ENCODE measurements at places on chromosomes 1 and 21. TPM values are rescaled to one million over a fixed set of nuclear protein-coding genes. Genes with fewer than 3 reads are reported as not detected.
A peak's percentile ranks its signal among the peaks of the same experiment; 100 is the strongest.

The GJC2 gene
- 7.1 TPM for total RNA-seq

The ADAM30 gene
- total RNA-seq = not detected

The LMOD1 gene
- total RNA-seq = 1,321 TPM

The GLMN gene
- total RNA-seq = 8.4 TPM

The FHL3 gene
- 38.3 TPM for total RNA-seq

The CSMD2 gene
- 0.42 TPM for total RNA-seq

The SARS1 gene
- total RNA-seq = 147 TPM

The ESRRG gene
- total RNA-seq = 5.4 TPM

The HSPA6 gene
- total RNA-seq = 6.5 TPM

The RAP1A gene
- 235 TPM for total RNA-seq

The MCL1 gene
- total RNA-seq = 220 TPM

GRCh38 chr1:154902938-154903566 is 33.0 kb upstream of the KCNN3 start:
- DNase-seq = no peak

DNA sequence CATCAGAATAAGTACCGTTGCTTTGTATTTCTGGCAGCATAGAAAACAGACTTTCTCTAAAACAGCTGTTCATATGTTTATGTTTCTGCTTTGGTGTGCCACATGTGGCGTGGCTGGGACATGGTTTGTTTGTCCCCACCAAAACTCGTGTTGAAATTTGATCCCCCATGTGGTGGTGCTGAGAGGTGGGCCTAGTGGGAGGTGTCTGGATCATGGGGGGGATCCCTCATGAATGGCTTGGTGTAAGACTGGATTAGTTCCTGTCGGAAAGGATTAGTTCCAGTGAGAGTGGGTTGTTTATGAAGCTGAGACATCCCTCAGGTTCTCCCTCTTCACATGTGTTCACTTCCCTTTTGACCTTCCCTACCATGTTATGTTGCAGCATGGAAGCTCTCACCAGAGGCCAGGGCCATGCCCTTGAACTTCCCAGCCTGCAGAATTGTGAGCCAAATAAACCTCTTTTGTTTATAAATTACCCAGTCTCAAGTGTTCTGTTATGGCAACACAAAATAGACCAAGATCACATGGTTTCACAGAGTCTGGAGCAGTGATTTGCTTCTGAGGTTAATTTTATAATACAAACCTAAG is 17.9 kb upstream of the H3-3A start:
- DNase-seq = no peak

GRCh38 chr1:168121401-168122011 is 15.2 kb downstream of the GPR161 start:
- DNase-seq = no peak

DNA sequence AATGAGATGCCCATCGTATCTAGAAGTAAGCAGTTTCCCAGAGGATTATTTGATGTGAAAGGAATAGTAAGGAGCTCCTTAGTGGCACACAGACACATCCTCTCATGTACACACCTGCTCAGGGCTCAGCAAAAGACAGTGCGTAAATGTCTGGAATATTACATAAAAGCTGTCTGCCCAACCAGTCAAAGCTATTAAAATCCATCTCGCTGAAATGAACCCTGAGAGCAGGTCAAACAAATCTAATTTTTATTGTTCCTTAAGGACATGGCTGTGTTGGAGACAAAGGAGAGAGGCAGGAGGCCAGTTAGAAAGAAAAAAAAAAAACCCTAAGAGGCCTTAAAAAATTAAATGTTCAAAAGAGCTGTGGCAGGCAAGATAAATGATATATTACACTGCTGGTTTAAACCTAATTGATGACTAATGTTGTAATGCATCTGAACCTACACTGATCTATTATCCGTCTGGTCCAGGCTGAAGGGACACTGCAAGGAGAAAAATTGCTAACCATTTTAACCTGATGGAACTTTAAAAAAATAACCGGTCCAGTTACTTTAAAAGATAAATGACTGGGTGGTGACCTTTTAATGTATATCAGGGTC is 58.5 kb upstream of the FGGY start:
- no peak for DNase-seq

GRCh38 chr21:20943561-20943997 is 54.6 kb upstream of the NCAM2 start:
- DNase-seq = no peak

DNA sequence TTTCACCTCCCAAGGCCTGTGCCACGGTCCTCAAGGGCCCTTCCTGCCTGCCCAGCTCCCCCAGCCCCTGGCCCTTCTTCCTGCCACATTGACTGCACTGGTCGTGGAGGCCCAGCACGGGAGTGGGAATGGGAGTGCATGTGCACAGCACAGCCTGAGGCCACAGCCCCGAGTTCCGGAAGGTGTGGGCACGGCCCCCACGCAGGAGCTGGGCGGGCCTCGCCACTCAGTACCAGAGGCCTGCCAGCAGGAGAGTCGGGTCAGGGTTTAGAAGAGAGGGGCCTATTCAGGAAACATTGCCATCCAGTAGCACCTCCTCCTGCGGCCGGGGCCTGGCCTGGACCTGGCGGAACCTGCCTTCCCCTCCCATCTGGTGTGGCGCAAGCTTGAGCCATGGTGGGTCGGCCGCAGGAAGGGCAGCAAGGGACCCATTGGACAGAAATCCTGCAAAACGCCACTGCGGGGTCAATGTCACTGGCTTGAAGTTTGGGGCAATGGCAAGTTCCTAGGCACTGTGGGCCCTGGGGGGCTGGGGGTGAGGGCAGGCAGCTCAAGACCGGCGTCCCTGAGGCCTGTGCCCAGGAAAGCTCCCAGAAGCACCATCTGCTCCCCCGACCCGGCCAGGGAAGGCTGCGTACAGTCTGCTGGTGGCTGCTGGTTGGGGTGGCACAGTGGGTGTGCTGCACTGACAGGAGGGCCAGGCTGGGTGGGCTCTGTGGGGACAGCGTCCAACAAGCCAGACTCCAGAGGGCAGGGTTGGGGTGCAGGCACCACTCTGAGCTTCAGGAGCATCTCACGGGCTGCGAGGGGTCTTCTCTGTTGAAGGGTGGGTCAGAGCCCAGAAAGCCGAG is 1.8 kb upstream of the TMEM52 start:
- DNase-seq = no peak

DNA sequence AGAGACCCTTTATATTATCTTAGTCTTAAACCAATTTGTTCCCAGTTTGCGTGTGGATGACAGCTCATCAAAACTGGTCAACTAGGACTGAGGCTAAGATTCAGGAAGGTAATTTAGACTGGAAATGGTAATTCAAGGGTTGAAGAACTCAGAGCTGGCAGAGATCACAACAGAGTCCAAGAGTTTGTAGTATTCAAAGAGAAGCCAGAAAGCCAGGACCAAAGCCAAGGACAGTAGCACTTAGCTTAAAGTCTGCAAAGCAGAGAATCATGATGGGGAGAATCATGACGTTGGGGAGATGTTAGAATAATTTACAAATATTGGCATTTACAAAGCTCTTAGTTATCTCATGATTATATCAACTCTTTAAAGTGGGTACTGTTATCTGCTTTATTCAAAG is 32.6 kb downstream of the RNF11 start:
- DNase-seq = peak; percentile 37

- no peak for DNase-seq
Observed at GRCh38 chr1:204081791-204082513, 9.0 kb downstream of the SOX13 start.

- no peak for DNase-seq
Observed at GRCh38 chr1:31413405-31414001, 490 bp downstream of the SERINC2 start.

- no peak for DNase-seq
Observed at GRCh38 chr1:1875932-1876331, 15.0 kb downstream of the GNB1 start.

DNA sequence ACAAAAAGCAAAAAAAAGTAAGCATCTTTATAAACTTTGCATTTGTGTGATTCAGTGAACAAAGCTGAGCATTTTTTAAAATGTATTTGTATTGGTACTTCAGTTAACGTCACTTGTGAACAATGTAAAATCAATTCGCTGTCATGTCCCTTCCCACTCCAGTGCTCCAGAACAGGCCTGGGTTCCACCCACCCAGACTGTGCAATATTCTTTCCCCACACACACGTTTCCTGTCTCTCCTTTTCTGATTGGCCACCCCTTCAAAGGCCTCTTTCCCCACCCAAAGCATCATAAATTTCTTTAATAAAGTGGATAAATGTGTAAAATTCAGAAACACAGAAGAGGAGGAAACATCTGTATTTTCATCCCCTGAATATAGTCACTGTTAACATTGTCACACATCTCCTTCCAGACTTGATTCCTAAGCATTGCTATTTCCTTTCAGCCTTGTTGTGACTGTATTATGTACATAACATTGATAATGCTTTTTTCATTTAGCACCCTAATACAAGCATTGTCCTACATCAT is 12.0 kb downstream of the CLEC20A start:
- no peak for DNase-seq

- DNase-seq = no peak
Observed at GRCh38 chr1:114040273-114041015, 61.2 kb downstream of the OLFML3 start.

DNA sequence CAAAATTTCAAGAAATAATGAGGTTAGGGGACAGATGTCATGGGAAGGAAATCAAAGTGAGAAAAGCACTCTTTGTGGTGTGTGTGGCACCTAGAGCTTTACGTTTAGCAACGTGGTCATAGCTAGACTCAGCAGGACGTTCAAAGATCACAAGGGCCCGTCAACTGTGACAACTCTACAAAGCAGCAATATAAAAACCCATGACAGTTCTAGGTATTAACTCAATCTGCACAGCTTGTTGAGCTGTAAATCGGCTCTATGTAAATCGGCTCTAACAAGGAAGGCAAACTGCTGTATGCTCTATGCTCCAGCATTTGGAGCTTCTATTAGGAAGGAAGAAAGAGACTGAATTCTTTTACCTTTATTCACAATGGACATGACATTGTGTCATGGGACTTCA is 64.8 kb downstream of the TP53BP2 start:
- DNase-seq = no peak

- DNase-seq = no peak
Observed at GRCh38 chr1:52266507-52266906, 99.5 kb downstream of the CC2D1B start.

DNA sequence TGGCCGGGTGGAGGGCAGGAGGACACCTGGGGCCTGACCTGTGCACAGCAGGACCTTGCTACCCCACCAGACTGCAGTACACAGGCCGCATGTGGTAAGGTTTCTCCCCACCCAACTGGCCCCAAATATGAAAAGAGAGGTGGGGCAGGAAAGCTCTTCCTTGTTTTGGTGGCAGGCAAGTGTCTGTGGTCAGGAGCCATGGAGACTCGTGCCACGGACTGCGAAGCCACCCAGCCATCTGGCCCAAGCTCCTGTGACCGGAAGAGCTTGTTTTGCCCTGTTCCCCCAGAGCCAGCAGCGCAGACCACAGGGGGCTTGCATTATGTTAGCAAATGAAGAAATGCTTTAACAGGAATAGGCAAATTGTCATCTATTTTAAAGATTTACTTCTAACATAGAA is 54.9 kb downstream of the OLIG1 start:
- DNase-seq = no peak

DNA sequence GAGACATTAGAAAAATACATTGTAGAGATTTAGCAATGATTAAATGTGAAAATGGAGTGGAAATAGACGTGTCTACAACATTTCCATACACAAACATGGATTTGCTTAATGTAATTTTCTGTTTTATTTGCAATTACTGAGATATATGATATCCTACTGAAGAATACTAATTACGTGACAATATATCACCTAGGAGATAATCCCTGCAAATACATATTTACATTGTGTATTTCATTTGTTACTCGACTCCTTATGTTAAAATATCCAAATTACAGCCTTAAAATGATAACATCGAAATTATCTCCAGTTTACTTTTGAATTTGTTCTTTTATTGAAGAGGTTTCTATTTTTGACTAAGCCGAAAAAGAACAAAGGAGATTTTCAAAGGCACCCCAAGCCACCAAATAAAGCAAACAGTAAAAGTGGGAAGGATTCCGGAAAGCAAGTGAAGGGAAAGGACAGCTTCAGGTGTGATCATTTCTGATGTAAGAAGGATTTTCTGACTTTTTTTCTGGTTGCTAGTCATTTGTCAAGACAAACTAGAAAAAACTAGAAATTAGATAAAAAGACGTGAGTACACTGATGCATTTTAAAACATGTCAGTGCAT is 7.9 kb downstream of the LHX4 start:
- DNase-seq = no peak

GRCh38 chr1:197036861-197037260 is 30.2 kb downstream of the F13B start:
- DNase-seq = no peak

DNA sequence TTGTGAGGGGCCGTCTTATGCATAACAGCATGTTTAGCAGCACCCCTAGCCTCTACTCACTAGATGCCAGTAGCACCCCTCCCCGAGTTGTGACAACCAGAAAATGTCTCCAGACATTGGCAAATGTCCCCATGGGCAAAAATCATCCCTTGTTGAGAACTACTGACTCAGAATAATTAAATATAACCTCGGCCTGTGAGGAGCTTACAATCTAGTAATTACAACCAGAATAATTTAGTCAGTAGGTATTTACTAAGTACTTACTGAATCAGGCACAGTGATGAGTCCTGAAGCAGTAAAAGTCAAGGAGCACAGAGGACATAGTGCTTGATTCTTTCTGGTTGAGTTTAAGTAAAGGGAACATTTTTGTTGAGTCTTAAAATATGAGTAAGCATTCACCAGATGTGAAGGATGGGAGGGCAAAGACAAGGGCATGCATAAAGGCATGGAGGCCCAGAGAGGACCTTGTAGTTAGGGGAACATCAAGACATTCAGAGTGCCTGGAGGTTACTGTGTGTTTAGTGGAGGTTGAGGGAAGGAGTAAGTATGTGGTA is 44.1 kb upstream of the KCNQ4 start:
- DNase-seq = no peak

DNA sequence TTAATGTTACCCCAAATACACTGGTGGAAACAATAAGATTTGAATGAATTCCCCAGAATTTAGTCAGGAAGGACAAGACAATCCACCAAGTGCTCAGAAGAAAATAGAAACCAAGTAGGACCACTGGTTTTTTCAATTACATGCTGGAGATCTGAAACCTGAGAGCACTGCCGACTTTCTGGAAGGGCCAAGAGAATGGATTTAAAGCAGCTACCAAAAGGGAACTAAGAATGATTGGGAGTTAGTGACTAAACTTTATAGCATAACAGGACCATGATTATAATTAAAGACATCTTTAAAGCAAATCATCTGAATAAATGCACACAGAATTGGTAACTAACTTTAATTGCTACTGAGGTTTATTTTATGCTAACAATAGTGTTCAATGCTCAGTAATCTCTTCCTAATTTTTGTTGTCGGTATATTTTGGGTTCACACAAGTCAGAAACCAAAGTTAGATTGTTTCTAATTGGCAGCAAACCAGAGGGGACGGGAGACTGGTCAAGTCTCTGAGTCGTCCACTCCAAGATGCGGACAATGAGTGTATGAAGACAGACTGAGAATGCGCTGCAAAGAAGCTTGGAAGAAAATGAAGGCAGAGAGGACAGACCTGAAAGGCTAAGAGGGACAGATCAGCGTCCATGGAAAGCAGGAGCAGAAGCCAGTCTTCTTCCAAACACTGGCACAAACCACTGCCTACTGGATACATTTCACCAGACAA is 2.3 kb upstream of the RGS13 start:
- no peak for DNase-seq

- no peak for DNase-seq
Observed at GRCh38 chr1:168288311-168289052, 7.8 kb downstream of the TBX19 start.
